ENCODE measurements at places on chromosomes 4 and X. TPM values are rescaled to one million over a fixed set of nuclear protein-coding genes. Genes with fewer than 3 reads are reported as not detected.

The ADGRG2 gene
- not detected for total RNA-seq

The ADH1A gene
- total RNA-seq, result not detected

GRCh38 chr4:8541981-8542715 is 38.0 kb upstream of the GPR78 start:
- no peak for DNase-seq
- no peak overlapping the region for H3K4me3 ChIP-seq
- no peak overlapping the region for H3K27ac ChIP-seq
- no peaks in the 10 kb centered on the region for H3K36me3 ChIP-seq
- H3K27me3 ChIP-seq, result no peaks in the 10 kb centered on the region

- H3K4me1 ChIP-seq, result no peaks in the 10 kb centered on the region
- H3K4me3 ChIP-seq, result no peak overlapping the region
- no peak overlapping the region for H3K27ac ChIP-seq
- no peak for DNase-seq
Measured at GRCh38 chrX:23952984-23953907, 45.4 kb downstream of the CXorf58 start.

DNA sequence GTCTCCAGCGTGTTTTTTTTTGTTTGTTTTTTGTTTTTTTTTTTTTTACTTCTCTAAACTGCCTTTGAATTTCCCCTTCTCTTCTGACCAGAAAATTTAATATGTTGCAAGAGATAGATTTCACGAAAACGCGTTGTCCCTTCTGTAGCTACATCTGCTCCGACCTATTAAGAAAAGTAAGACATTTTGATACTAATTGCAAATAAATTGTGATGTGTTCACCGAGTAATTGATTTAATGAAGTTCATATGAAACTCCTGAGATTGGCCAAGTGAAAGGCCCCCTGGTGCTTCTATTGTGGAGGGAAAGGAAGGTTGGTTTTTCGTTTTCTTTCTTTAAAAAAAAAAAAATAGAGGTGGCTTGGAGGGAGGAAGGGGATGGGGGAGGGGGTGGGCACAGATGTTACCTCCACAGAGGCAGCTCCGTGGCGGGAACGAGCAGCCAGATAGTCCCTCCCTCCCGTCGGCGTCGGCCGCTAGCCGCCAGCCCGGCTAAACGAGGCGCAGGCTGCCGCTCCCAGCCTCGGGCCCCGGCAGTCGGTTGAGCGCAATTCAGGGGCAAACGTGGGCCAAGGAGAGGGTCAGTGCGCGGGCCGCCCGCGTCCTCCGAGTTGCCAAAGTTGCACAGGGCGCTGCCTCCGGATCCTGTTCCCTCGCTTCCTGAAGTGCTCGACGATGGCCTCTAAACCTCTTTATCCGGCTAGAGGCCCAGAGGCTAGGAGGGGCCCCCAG is 139.1 kb upstream of the ZIC3 start:
- H3K36me3 ChIP-seq, result no peaks in the 10 kb centered on the region
- H3K27ac ChIP-seq, result no peak overlapping the region
- DNase-seq, result no peak
- H3K4me3 ChIP-seq, result no peak overlapping the region

DNA sequence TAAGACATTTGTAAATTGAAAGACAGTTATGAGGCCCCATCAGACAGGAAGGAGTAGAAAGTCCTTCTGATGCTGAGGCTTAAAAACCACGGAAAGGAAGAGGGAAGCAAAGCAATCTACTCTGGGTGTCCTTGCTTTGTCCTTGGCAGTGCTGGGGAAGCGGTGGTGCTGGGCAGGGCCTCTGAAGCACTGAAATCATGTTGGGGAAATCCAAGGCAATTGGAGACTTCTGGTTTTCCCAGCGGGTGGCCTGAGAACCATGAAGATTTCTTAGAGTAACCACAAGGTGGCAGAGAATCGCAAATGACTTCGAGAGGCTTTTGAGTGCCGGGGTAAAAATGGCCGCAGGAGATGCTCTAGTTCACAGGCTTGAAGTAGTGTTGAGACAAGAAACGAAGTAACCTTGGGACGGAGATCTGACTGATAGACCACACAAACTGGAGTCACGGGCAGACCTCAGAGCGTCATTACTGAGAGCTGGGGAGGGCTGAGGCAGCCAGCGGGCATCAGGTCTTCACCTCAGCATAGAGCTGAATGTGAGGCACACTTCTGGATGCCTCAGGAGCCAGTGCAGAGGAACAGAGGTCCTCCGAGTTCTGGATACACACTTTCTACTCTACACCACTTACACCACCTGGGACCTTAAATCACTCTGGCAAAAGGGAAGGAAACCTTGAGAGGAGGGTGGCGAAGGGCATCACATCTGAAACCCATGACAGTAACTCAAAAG is 130.7 kb upstream of the GPRIN3 start:
- no peaks in the 10 kb centered on the region for H3K4me1 ChIP-seq
- no peaks in the 10 kb centered on the region for H3K27me3 ChIP-seq
- H3K27ac ChIP-seq, result no peak overlapping the region
- H3K4me3 ChIP-seq, result no peak overlapping the region
- DNase-seq, result peak; percentile 72
- no peaks in the 10 kb centered on the region for H3K36me3 ChIP-seq
